ENCODE measurements at places on chromosomes 7 and 10. TPM values are rescaled to one million over a fixed set of nuclear protein-coding genes. Genes with fewer than 3 reads are reported as not detected.

Gene OR2AE1
- total RNA-seq: not detected

Gene ABCC2
- 0.24 TPM for total RNA-seq

Gene PPP1R17
- not detected for total RNA-seq

Gene MGAM2
- total RNA-seq: 0.03 TPM

Gene FOXI2
- total RNA-seq: not detected

Gene NEUROD6
- not detected for total RNA-seq

Gene INPP5F
- total RNA-seq: 36.3 TPM

Gene MAGI2
- total RNA-seq: 0.05 TPM

Gene PLEKHS1
- total RNA-seq: not detected

Gene RAMP3
- total RNA-seq: not detected

Gene HYAL4
- 0.37 TPM for total RNA-seq

Gene PIP4K2A
- total RNA-seq: 110 TPM

Gene SEMA3D
- total RNA-seq: not detected

DNA sequence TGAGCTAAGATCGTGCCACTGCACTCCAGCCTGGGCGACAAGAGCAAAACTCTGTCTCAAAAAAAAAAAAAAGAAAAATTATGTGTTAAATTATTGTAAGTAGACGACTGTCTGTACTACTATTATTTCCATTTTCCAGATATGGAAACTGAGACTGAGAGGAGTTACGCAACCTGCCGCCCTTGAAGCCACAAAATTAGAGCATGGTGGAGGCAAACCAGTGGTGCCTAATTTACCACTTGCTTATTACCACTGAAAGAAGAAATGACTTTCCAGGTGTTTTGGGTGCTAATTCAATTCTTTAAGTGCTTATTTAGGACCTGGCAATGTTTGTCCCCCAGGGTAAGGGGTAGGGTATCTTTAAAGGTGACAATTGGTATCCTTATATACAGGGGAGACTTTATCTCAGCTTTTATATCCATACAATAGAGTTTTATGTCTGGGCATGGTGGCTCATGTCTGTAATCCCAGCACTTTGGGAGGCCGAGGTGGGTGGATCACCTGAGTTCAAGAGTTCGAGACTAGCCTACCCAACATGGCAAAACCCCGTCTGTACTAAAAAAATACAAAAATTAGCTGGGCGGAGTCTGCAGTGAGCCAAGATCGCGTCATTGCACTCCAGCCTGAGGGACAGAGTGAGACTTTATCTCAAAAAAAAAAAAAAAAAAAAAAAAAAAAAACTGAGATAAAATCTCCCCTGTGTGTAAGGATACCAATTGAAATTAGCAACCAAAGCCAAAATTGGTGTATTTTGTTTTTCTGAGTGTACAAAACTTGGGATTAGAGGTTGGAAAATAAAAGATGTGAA is 16.6 kb upstream of the CAMK1D start:
- DNase-seq: no peak

DNA sequence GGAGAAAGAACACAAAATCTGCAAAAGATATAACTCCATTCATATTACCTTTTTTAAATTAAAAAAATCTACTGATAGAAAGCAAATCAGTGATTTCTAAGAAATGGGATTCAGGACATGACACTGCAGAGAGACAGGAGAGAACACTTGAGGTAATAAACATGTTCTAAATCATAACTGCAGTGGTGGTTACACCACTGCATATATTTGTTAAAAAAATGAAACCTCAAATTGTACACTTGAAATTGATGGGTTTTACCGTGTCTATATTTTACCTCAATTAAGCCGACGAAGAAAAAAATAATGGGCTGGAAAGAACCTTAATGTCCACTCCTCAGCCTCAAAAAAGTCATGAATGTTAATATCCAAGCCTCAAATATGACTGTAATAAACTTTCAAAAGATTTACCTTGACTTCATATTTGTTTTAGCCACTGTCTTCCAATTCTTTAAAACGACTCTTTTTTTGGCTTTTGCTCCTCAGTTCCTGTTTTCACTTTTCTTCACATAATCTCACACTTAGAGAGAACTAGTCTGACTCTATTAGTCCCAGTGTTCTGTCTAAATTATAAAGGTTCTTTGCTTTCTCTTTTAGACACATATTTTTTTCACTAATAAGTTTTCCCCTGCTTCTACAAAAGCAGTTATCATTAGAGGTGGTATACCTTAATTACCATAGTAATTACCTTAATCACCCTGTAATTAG is 502.4 kb downstream of the GRM8 start:
- no peak for DNase-seq

DNA sequence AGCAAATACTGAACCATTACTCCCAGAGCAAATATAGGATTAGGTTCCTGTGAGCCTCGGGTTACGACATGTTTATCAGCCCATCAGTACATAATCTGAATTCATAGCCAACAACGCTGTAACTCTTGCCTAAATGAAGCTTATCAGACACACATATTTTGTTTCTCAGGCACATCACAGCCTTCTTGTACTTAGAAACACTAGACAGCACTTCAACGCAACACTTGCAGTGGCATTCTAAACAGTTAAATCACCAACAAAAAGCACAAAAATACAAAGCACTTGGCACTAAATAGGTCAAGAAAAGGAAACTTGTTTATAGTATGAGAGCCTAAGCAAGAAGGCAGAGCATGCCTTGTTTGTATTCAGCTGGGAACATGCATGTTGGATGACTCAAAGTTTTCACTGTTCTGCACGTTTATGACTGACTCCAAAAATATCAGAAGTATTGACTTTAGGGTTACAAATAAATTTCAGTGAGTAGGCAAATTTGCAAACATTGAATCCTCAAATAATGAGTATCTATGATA is 75.0 kb downstream of the VPS50 start:
- no peak for DNase-seq

- DNase-seq: no peak
These were observed 14.4 kb downstream of the WEE2 start for GRCh38 chr7:141722529-141722928.

GRCh38 chr7:1847260-1848001 is 177.4 kb downstream of the ELFN1 start:
- DNase-seq: no peak

- DNase-seq: no peak
These were observed 4.4 kb upstream of the ABHD11 start for GRCh38 chr7:73742753-73743641.

DNA sequence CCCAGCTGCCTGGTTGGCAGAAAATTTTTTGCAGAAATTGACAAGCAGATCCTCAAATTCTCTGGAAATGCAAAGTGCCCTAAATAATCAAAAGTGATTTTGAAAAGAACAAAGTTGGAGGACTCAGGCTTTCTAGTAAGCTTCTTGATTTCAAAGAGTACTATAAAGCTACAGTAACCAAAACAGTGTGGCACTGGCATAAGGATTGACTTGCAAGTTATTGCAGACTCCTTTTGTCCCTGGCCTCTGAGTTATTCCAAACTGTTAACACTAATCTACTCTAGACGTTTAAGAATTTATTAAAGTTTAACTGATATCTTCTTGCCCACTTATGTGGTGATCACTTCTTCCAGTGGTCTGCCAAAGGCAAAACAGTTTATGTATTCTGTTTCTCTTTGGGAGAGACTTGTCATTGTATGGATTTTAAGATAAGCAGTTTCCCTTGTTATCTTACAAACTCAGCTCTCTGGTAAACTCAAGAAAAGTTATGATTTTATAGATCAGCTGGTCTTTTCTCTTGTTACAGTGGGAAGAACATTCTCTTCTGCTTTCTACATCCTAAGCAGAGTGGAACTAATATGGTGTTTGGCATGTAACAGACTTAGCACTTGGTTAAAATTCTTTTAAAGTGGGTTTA is 41.4 kb downstream of the LOXL4 start:
- no peak for DNase-seq

- DNase-seq: no peak
These were observed 15.9 kb downstream of the TTYH3 start for GRCh38 chr7:2647594-2648172.

GRCh38 chr10:3472287-3473051 is 299.9 kb upstream of the PITRM1 start:
- DNase-seq: no peak

GRCh38 chr7:32115831-32116230 is 45.6 kb upstream of the PDE1C start:
- no peak for DNase-seq

DNA sequence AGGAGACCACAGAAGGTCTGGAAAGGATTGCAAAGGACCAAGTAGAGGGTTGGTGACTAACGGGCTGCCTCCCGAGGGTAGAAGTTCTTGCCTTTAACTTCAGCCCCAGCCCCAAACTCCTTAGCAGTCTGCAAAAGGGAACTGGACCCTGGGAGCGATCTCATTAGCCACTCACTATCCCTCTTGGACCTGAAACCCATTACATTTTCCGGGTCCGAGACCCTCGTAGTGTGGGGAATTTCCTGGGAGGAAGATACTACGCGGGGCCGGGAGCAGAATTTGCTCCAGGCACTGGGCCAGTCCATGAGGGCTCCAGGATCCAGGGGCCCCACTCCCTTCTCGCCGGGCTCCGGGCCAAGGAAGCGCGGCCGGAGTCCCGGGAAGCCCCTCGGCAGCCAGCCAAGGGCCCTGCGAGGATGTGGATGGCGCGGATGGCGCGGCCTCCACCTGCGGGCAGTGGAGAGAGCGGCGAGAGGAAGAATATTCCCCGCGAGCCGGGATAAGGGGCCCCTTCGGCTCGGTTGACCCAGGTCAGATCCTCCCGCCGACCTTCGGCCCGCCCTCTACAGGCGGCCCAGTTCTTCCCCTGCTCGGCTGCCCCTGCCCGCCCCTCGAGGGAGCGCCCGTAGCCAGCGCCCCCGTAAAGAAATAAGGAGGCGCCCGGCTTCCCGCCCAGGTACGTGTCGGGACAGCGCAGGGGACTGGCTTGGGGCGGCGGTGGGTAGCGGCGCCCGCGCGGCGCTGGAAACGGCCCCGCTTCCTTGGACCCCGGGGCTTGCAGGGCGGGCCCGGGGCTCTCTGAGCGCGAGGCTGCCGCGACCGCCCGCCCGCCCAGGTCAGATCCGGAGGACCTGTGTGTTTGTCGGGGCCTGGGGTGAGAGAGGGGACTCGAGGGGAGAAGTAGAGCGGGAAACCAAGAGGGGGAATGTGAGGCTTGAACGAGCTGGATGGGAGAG is at the start of gene MYO3A:
Gene MYO3A, plus strand, starts transcription at position 577 of the 956 bp plus-strand sequence. CDS start 17,882 bp downstream, outside the sequence.
- no peak for DNase-seq

- DNase-seq: no peak
These were observed 32.0 kb downstream of the SNX8 start for GRCh38 chr7:2282185-2282751.

DNA sequence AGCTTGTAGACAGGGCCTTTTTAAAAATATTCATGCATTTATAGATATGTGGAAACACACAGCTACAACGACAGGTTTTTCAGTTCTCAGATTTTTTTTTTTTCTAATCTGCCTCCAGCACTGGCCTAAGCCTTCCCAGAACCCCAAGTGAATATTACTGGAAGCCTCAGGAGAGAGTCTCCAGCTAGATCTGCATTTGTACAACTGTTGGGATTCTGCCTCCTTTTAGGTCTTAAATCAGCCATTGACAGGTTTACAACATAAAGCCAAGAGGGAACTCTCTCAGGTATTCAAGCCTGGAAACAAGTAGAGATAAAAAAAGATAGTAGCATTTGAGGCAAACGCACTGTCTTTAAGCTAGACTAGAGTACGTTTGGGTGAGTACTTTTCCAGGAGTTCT is 275.8 kb downstream of the ANKRD30A start:
- no peak for DNase-seq

GRCh38 chr10:36578306-36578705 is 547.1 kb upstream of the ANKRD30A start:
- DNase-seq: no peak

- DNase-seq: no peak
These were observed 1197.0 kb upstream of the AUTS2 start for GRCh38 chr7:68401313-68401712.

GRCh38 chr10:70424320-70424719 is 17.2 kb downstream of the NODAL start:
- DNase-seq: no peak

- no peak for DNase-seq
These were observed 83.9 kb downstream of the CADPS2 start for GRCh38 chr7:122802301-122802751.

GRCh38 chr7:29476916-29477315 is 86.7 kb upstream of the PRR15 start:
- no peak for DNase-seq

DNA sequence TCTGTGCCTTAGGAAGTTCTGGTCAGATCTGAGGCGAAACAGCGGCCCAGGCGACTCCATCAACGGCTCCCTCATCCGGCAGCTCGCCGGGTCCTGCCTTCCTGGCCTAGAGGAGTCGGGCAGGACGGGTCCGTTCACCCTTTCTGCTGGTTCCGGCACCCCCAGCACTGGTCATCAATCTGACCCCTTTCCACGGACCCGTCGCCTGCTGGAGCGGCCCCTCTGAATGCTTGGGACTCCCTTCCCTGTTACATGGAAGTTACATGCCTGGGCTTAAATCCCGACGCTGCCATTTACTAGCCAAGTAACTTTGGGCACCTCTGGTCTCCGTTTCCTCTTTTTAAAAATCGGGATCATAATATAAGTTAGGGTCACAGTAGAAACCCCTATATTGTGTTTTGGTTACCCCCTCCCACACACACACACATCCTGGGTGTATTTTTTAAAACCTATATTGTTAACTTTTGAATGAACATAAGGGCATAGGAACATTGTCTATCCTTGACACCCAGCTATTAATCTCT is 607 bp upstream of the GGCT start:
- no peak for DNase-seq

All from GM12878 (cell line).